Activated T-cell treated with anti-CD3 and anti-CD28 coated beads for 48 hours (primary cell): ENCODE measurements at places on chromosomes 2 and 18.

DNA sequence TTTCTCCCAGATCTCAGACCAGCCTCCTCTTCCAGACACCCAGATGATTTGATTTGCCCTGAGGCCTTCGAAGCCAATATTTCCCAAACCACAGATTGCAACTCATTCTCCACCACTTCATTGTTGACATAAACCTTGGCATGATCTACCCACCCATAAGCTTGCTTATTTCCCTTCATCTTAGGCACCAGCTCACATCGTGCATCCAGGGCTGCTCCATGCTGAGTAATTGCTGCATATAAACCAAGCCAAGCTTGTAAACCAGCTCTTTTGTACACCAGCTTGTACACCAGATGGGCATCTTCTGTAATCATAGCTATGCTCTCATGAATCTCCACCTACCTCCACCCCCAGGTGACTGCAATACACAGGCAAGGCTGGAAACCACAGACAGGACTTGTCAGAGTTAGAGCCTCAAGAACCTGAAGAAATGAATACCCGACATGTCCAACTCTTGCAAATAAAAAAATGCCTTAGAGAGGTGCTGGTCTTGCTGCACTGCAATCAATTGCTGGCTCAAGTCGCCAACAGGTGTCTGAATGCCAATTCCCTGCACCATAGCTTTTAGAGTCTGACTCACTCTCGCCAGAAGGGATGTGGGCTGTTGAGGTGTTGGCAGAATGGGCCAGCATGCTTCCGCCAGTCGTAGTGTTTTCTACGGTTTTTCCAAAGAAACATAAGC lies 31.5 kb downstream of the TRABD2A start:
- DNase-seq: no peak

- no peak for DNase-seq
Measured at GRCh38 chr2:185526161-185526560, 212.4 kb upstream of the FSIP2 start.

DNA sequence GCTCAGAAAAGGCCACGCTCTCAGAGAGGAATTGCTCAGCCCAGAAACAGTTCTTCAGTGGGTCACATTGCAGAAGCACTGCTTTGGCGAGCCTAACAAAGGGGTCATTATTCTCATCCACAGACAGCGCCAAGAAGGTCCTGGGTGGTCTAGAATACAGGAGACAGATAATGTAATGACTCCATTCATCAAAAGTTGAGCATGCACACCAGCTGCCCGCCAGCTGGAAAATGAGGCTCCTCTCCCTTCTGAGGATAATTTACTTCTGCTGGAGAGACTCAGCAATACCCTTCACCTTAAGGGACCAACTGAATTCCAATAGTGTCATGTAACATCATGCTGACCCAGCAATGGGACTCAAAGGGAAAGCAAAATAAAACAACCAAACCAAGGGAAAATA lies 79.9 kb downstream of the TRIB2 start:
- DNase-seq: no peak

DNA sequence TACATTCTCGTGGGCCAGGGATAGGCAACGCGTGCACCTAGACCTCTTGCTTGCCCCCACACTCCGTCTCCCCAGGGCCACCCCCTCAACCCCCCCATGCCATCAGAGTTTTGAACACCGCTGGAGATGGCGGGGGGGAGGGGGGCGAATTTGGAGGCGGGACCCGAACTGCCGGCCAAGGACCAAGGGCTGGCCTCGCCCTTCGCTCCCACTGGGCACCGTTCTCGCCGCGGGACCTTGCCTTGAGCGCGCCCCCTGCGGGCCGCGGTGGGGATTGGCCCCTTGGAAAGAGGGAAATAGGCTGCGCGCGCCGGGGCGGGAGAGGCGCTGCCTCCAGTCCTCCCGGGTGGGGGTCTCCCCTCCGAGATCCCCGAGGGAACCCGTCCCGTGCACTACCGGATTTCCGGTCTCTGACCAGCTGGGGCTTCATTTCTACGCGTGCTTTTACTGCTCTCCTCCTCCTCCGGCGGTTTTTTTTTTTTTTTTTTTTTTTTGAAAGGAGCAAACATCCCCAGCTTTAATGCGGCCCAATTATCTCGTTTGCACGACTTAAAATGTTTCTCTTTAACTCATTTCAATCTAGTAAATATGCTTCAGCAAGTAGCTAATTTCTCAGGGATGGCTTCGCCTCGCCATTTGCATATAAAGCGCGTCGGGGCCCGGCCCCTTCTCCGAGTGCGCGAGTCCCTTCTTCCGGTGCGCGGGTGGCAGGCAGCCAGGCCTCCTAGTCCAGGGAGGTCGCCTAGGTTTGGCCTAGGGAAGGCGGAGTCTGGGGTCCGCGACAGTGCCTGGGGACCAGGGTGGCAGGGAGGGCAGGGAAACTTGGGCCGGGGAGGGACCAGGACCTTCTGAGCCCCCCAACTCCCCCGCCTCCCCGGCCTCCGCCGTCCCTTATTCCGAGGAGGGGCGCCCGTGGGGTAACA lies 10.0 kb upstream of the GBX2 start:
- peak; percentile 60 for DNase-seq

- DNase-seq: no peak
Measured at GRCh38 chr2:156399224-156399949, 36.8 kb upstream of the GPD2 start.

DNA sequence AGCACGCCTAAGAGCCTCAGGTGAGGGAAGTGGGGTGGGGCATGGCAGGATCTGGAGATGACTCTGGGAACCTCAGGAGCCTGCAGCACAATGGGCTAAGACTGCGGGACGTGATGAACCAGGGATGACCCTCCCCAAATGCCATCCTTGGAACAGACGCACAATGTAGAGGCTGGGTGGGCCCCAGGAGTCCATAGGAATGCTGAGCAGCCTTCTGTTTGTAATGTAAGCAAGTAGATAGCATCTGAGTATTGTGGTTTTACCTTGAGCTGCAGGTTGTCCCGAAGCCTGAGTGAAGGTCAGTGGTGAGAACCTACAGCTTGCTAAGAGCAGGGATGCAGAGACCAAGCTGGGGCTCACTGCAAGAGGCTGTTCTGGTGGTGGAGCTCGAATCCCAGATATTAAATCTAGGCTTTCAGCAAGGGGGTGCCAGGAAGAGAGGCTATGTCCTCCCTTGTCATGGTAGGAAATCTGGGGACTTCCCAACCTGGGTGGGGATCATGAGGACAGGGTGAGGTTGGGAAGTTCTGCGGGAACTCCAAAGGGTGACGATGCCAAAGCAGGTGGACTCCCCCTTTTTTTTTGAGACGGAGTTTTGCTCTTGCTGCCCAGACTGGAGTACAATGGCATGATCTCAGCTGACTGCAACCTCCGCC lies 5.8 kb downstream of the SCTR start:
- DNase-seq: no peak
